Liver (tissue), 10 donors: ENCODE measurements at places on chromosomes 12 and 14.
A peak's percentile ranks its signal among the peaks of the same experiment; 100 is the strongest.

- H3K27ac ChIP-seq: no peak overlapping the region
- DNase-seq: no peak
- no peak overlapping the region for H3K4me3 ChIP-seq
- no peaks in the 10 kb centered on the region for H3K36me3 ChIP-seq
- peaks cover 17% of the 10 kb centered on the region for H3K4me1 ChIP-seq
These were observed 1.6 kb downstream of the RHOF start for GRCh38 chr12:121791671-121792551.

DNA sequence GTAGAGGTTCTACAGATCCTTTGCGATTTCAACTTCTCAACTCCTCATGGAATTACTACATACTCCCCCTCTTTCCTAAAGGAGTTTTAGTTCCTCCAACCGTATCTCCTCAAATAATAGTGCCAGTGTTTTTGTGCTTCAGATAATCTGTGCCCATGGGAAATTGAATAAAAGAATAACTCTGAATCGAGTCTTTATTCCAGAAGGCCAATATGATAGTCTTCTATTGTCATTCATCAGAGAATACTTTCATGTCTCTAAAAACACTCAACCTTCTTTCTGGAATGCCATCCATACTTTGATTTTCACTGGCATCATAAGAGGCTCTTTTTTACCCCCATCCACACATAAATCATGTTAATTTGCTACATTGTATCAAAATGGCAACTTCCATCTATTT, 911.3 kb upstream of the USP15 start:
- H3K4me1 ChIP-seq: no peaks in the 10 kb centered on the region
- no peak for DNase-seq

- H3K4me1 ChIP-seq: no peaks in the 10 kb centered on the region
- no peak overlapping the region for H3K4me3 ChIP-seq
- no peak overlapping the region for H3K27ac ChIP-seq
- H3K27me3 ChIP-seq: no peaks in the 10 kb centered on the region
These were observed 261.4 kb upstream of the TMTC1 start for GRCh38 chr12:30045171-30045570.

GRCh38 chr12:42140901-42141300, 3.8 kb downstream of the GXYLT1 start:
- H3K27me3 ChIP-seq: no peaks in the 10 kb centered on the region
- H3K4me1 ChIP-seq: peaks cover 10% of the 10 kb centered on the region
- DNase-seq: no peak
- H3K36me3 ChIP-seq: no peaks in the 10 kb centered on the region

GRCh38 chr12:101074940-101075680, 134.9 kb downstream of the SLC5A8 start:
- DNase-seq: no peak
- no peaks in the 10 kb centered on the region for H3K27me3 ChIP-seq
- no peaks in the 10 kb centered on the region for H3K4me1 ChIP-seq
- no peak overlapping the region for H3K27ac ChIP-seq
- no peaks in the 10 kb centered on the region for H3K36me3 ChIP-seq

DNA sequence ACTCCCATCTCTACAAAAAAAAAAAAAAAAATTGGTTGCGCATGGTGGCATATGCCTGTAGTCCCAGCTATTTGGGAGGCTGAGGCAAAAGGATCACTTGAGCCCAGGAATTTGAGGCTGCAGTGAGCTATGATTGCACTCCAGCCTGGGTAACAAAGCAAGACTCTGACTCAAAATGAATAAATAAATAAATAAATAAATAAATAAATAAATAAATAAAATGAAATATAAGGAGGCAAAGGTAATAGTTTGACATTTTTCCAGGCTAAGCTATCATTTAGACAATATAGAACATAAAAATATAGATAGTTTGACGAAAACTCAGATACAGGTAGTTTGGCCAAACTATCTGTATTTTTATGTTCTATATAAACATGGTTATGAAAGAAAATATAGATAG, 40.5 kb downstream of the ZCRB1 start:
- no peak overlapping the region for H3K27ac ChIP-seq
- H3K4me1 ChIP-seq: peaks cover 17% of the 10 kb centered on the region
- DNase-seq: no peak
- H3K36me3 ChIP-seq: no peaks in the 10 kb centered on the region

GRCh38 chr12:119659289-119659897, 8.5 kb upstream of the PRKAB1 start:
- no peak overlapping the region for H3K27ac ChIP-seq
- no peak overlapping the region for H3K4me3 ChIP-seq
- H3K4me1 ChIP-seq: no peaks in the 10 kb centered on the region
- no peaks in the 10 kb centered on the region for H3K27me3 ChIP-seq

DNA sequence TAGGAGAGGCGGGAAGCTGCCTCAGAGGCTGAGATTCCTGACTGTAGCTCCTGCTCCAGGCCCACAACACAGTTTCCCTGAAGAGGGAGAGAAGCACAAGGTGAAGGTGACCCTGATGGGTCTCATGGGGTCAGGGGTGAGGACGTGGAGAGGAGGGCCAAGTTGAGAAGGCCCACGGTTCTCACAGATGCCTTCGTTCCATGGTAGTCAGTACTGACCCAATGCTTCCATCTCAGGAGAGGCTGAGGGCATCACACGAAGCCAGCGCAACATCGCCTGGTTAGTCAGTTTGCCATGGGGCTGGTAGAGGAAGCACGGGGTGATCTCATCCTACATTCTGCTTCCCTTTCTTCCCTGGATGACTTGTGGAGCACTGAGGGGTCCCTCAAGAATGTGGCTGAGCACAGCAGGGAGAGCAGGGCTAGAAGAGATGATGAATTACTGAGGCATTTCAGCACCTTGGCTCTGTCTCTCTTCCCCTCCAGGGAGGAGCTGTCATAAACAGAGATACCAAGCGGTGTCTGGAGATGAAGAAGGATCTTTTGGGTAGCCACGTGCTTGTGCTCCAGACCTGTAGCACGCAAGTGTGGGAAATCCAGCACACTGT, 51.9 kb downstream of the GALNT8 start:
- no peaks in the 10 kb centered on the region for H3K4me1 ChIP-seq
- H3K27ac ChIP-seq: no peak overlapping the region
- no peaks in the 10 kb centered on the region for H3K36me3 ChIP-seq
- no peak for DNase-seq
- no peak overlapping the region for H3K4me3 ChIP-seq

DNA sequence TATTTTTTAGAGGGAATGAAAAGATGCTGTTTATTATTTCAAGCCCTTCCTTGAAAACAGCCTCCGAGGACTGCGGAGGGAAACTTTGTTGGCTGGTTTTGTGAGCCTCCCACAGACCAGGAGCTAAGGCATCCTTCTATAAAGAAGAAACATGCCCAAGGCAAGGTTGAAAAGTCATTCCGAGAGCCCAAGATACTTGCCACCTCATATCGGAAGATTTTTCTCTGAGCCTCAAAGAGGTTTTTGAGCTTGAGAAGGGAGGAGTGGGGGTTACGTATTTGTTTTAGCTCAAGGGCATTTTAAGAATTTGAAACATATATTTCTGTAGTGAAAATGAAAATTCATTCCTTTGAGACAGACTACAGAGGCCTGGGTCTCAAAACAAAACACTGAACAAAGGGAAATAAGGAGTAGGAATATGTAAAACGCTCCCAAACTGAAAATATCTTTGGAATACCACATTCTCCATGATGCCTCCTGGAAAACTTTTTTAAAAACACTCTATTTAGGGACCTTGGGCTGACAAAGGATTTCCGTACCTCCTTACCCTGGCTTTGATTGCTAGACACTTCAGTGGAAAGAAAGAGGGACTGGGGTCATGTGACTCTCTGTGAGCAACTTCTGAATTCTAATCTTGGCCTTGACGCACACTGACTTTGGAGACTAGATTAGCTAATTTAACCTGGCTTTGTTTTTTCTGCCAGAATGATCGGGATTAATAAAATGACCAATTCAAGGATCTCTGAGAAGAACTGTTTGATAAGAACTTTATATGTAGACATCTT, 180.9 kb downstream of the SRGAP1 start:
- no peaks in the 10 kb centered on the region for H3K27me3 ChIP-seq
- no peaks in the 10 kb centered on the region for H3K4me1 ChIP-seq
- no peak overlapping the region for H3K4me3 ChIP-seq
- no peak for DNase-seq

- no peaks in the 10 kb centered on the region for H3K36me3 ChIP-seq
- no peaks in the 10 kb centered on the region for H3K4me1 ChIP-seq
- no peak overlapping the region for H3K4me3 ChIP-seq
- no peak for DNase-seq
These were observed 21.7 kb downstream of the TC2N start for GRCh38 chr14:91845652-91846051.

DNA sequence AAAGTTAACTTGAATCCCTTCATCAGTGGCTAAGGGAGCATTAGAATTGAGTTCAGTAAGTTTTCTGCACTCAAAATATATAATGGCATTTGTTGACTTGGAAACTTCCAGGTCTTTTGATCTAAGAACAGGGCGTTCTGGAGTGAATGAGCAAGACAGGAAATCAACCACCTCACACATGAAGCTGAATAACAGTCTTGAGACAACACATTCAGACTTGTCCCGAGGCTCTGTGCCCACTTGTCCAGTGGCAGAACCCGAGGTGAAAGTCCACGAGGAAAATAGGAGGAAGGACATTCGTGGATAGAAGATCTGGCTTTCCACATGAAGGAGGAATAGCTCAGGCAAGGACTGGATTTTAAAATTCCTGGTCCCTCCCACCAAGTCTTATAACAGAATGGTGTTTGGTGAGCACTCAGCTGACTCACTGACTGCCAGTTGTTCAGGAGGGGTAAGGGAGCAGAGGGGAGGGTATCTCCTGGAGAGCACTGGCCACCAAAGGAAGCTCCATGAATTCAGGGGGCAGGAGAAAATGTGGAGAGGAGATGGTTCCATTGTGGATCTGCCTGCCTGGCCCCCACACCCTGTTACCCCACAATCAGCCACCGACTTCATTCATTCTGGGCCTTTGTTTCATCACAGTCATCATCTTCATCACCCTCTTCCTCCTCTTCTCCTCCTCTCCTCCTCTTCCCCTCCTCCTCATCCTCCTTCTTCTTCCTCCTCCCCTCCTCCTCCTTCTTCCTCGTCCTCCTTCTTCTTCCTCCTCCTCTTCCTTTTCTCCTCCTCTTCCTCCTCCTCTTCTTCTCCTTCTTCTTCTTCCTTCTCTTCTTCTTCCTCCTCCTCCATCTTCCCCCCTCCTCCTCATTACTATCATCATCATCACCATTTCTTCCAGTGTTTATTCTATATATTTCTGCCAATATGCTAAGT, 620.1 kb downstream of the MED13L start:
- no peak for DNase-seq
- H3K27ac ChIP-seq: no peak overlapping the region
- no peaks in the 10 kb centered on the region for H3K27me3 ChIP-seq
- H3K36me3 ChIP-seq: no peaks in the 10 kb centered on the region
- no peaks in the 10 kb centered on the region for H3K4me1 ChIP-seq

- H3K4me1 ChIP-seq: peaks cover 2% of the 10 kb centered on the region
- H3K27ac ChIP-seq: no peak overlapping the region
- no peak overlapping the region for H3K4me3 ChIP-seq
- H3K27me3 ChIP-seq: no peaks in the 10 kb centered on the region
- DNase-seq: no peak
- no peaks in the 10 kb centered on the region for H3K36me3 ChIP-seq
These were observed 32.8 kb upstream of the BATF start for GRCh38 chr14:75489480-75489837.

GRCh38 chr14:39454906-39455539, 22.8 kb upstream of the FBXO33 start:
- H3K27me3 ChIP-seq: no peaks in the 10 kb centered on the region
- no peak for DNase-seq
- no peaks in the 10 kb centered on the region for H3K4me1 ChIP-seq
- no peak overlapping the region for H3K27ac ChIP-seq
- no peaks in the 10 kb centered on the region for H3K36me3 ChIP-seq

DNA sequence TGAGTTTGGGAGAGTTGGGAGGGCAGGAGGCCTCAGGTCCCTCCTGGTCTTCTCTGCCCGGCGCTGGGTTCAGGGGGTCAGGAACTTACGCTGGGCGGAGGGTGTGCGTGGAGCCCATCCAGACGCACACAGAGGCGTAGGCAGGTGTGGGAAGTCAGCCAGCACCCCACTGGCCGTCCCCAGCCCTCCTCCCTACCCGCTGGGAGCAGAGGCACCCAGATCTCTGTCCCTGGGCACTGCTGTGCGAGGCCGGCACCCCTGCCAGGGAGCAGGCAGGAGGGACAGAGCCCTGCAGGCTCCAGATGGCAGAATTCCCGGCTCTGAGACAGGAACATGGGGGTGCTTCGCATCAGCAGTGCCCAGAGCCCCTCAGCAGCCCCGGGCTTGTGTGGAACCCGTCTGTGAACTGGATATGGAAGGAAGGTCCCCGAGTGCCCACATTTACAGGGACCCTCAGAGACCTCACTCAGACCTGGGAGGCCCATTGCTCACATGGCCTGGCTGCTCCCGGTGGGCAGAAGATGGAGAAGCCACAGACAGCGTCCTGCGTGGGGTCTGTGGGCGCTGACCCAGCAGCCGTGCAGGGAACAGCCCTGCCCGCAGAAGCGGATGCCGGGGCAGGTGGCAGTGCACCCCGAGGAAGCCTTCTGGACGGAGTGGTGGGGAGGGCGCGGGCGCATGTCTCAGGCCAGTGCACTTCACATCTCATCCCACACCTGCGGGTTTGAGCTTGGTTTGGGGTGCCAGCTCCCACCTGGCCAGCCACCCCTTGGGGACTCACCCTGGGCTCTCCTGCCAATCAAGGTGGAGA, 59.3 kb downstream of the LRCOL1 start:
- H3K27me3 ChIP-seq: no peaks in the 10 kb centered on the region
- H3K4me3 ChIP-seq: no peak overlapping the region
- DNase-seq: no peak
- H3K4me1 ChIP-seq: no peaks in the 10 kb centered on the region
- H3K27ac ChIP-seq: no peak overlapping the region
- H3K36me3 ChIP-seq: no peaks in the 10 kb centered on the region

GRCh38 chr14:39302124-39302810, 68.6 kb downstream of the MIA2 start:
- H3K36me3 ChIP-seq: peaks cover 40% of the 10 kb centered on the region
- H3K4me3 ChIP-seq: no peak overlapping the region
- H3K4me1 ChIP-seq: no peaks in the 10 kb centered on the region
- H3K27me3 ChIP-seq: no peaks in the 10 kb centered on the region
- DNase-seq: no peak

DNA sequence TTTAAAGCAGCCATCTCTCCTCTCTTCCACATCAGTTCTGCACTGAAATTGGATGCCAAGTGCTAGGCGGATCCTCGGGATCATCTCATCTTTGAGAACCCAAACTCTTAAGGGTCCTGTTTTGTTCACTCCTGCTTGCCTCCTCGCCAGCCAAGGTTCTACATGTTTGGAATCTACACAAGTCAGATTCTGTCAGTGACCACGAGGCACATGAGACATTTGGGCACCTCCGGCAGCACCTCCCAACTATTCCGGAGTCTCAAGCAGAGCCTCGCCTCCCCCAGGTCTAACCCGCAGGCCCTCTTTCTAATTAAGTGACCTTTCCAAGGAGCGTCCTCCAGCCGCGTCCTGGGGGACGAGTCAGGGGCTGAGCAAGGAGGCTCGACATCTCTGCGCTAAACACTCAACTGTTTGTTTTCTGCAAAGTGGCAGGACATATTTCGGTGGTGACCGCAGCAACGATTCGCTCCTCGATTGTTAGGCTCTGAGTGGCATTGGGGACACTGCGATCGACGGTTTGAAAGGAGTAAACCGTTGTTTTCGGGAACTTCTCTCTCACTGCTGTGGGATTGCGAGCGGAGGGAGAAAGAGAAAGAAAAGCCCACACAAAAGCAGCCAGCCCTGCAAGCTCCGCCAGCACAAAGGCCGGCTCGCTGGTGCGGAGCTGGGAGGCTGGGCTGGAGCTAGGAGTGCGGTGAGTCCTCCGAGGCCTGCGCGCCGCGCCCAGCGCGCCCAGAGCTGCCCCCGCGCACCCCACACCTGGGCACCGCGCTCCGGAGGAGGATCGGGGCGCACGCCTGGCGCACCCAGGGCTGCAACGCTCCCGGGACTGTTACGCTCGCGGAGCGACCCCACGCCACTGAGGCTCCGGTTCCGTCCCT, 640 bp downstream of the ARMH4 start:
- H3K27ac ChIP-seq: no peak overlapping the region
- H3K4me3 ChIP-seq: peak overlapping the region; percentile 76
- DNase-seq: no peak
- peaks cover 17% of the 10 kb centered on the region for H3K4me1 ChIP-seq
